SK-MEL-5 (cell line): ENCODE measurements at places on chromosomes 1 and 21. TPM values are rescaled to one million over a fixed set of nuclear protein-coding genes. Genes with fewer than 3 reads are reported as not detected.

GRCh38 chr1:24948079-24948827 lies 18.2 kb upstream of the RUNX3 start:
- no peak for DNase-seq

- no peak for DNase-seq
Observed at GRCh38 chr1:170534626-170535147, 2.7 kb downstream of the GORAB start.

- DNase-seq, result peak; percentile 32
Observed at GRCh38 chr1:243505986-243506689, 250.3 kb downstream of the SDCCAG8 start.

GRCh38 chr1:226603022-226603857 lies 54.7 kb downstream of the STUM start:
- no peak for DNase-seq

GRCh38 chr21:44708866-44709425 lies 2.4 kb downstream of the TSPEAR start:
- DNase-seq, result no peak

GRCh38 chr1:170735366-170736263 lies 71.7 kb downstream of the PRRX1 start:
- DNase-seq, result no peak

DNA sequence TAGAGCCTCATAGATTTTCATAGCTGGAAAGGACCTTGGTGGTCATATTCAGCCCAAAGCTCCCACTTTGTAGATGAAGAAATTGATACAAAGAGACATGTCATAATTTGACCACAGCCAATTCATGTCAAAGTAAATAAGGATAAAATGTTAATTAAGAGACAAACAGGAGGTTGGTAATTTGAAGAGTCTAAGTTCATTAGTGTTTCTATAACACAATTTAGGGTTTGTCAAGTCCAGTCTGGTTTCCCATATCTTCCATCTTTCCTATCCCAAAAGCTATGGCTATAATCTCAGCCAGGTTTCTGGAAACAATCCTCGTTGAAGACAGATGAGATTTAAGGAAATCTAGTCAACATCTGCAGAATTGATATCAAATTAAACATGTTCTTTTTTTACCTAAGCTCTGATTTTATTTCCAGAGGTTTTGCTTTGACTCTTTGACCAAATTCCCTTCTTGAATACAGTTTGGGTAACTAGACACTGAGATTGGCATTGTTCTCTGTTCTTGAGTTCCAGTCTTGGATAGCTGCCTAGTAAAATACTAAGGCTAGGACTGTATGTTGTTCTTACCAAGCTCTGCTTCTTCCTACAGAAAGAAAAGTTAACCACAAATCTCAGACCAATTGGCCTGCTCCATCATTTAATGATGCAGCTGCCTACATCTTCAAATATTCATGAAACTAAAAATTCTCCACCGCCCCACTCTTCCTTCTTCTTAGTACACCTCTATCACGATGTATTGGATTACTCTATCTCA lies 62.0 kb downstream of the SLC44A5 start:
- no peak for DNase-seq

GRCh38 chr1:30998171-30998570 lies 67.3 kb downstream of the PUM1 start:
- no peak for DNase-seq

DNA sequence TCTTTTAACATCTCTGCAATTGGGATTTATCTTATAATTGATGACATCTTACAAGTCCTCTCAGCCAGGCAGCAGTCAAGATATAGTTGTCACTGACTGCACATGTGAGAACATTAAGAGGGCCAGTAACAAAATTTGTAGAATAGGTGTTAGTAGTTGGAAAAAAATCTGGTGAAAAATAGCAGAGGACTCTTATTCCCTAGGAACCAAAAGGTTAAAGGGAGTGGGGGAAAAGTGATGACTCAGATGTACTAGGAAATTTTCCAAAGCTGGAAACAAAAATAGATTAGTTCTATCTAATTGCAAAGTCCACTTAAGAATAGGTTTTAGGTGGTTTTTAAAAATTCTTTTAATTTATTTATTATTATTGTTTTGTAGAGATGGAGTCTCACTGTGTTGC lies 3.6 kb downstream of the NUP210L start:
- no peak for DNase-seq

- peak; percentile 85 for DNase-seq
Observed at GRCh38 chr1:184567637-184568036, 180.8 kb downstream of the C1orf21 start.

GRCh38 chr1:68232289-68233148 lies at the start of gene WLS:
Gene WLS, minus strand, starts transcription at chr1:68232523. Its CDS starts 224 bp downstream, at chr1:68232299.
- peak; percentile 65 for DNase-seq

- no peak for DNase-seq
Observed at GRCh38 chr1:32216566-32216965, 5.6 kb downstream of the TMEM234 start.

- no peak for DNase-seq
Observed at GRCh38 chr1:42424201-42424600, 31.6 kb downstream of the ZMYND12 start.

- no peak for DNase-seq
Observed at GRCh38 chr1:8352886-8353785, 35.2 kb downstream of the SLC45A1 start.

DNA sequence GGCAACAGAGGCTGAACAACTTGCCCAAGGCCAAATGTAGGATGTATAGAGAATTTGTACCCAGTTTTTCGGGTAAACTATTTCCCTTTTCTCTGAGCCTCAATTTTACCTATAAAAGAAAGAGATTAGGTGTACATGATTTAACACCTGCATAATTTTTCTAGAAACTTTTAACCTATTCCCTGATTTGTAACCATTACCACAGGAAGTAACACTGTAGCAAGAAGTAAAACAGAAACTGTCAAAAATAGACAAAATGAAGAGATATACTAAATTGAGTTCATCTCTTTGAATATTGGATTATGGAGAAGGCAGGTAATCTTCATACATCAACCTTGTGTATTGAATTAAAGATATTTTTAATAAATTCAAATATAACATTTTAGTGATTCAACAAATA lies 136.2 kb downstream of the ZC3H11B start:
- no peak for DNase-seq

- DNase-seq, result no peak
Observed at GRCh38 chr21:42518626-42519025, 5.0 kb downstream of the SLC37A1 start.

DNA sequence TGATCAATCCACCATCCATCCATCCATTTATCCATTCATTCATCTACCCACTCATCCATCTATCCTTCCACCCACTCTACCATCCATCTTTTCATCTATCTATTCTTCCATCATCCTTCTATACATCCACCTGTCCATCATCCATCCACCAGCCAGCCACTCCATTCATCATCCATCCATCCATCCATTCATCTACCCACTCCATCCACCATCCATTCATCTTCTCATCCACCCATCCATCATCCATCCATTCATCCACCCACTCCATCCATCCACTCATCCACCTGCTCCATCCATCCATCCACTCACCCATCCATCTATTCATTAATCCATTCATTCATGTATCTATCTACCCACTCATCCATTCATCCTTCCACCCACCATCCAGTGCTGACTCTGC lies 127.9 kb upstream of the TMPRSS2 start:
- DNase-seq, result no peak

GRCh38 chr1:86461482-86461881 lies 7.2 kb upstream of the CLCA1 start:
- DNase-seq, result no peak

DNA sequence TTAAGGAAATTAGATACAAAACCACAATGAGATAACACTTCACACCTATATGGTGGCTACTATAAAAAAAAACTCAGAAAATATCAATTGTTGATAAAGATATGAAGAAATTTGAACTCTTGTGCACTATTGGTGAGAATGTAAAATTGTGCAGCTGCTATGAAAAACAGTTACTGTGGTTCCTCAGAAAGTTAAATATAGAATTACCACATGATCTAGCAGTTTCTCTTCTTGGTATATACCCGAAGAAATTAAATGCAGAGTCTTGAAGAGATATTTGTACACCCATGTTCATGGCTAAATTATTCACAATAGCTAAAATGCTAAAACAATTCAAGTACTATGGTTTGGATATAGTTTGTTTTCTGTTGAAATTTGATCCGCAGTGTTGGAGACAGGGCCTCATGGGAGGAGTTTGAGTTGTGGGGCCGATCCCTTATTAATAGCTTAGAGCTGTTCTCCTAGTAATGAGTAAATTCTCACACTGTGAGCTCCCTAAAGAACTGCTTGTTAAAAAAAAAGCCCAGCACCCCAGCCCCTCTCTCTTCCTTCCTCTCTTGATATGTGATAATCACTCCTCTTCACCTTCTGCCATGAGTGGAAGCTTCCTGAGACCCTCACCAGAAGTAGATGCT lies 1412.1 kb downstream of the PLA2G4A start:
- no peak for DNase-seq

DNA sequence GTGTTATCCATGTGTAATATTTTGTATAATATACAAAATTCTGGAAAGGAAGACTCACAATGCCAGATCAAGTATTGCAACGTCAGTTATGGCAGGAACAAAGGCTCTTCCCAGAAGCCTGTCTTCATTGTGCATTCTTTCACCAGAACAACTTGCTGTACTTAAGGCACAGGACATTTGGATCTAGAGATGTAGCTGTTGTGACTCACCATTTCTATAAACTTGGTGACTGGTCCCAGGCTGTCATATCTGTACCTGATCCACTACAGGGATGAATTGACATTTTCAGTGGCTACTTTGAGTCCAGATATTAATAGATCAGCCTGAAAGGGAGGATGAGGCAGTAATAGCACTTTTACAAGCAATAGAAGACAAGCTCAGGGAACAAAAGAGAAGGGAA lies 299.8 kb downstream of the DISC1 start:
- no peak for DNase-seq

The SELE gene
- not detected in 2 replicates for total RNA-seq

The OR14A2 gene
- total RNA-seq, result not detected in 2 replicates

The NOTCH2NLA gene
- total RNA-seq, result 31.3 and 37.2 TPM in 2 replicates

The AKR7A2 gene
- total RNA-seq, result 72.5 and 74.1 TPM in 2 replicates

The GCSAML gene
- 0.32 and 0.43 TPM in 2 replicates for total RNA-seq

The SPATA45 gene
- 0.40 TPM in 1 of 2 replicates, not detected in the other for total RNA-seq

The OR6K3 gene
- not detected in 2 replicates for total RNA-seq

The PIGV gene
- 18.8 and 19.0 TPM in 2 replicates for total RNA-seq

The KCNN3 gene
- total RNA-seq, result 0.03 TPM in 1 of 2 replicates, not detected in the other

The TRIM67 gene
- total RNA-seq, result 0.03 TPM in 1 of 2 replicates, not detected in the other

The ALX3 gene
- not detected in 2 replicates for total RNA-seq

The HTR6 gene
- total RNA-seq, result 0.16 and 0.29 TPM in 2 replicates

The TMEM222 gene
- total RNA-seq, result 38.0 and 38.1 TPM in 2 replicates
